ENCODE measurements at places on chromosomes 12 and 14.

DNA sequence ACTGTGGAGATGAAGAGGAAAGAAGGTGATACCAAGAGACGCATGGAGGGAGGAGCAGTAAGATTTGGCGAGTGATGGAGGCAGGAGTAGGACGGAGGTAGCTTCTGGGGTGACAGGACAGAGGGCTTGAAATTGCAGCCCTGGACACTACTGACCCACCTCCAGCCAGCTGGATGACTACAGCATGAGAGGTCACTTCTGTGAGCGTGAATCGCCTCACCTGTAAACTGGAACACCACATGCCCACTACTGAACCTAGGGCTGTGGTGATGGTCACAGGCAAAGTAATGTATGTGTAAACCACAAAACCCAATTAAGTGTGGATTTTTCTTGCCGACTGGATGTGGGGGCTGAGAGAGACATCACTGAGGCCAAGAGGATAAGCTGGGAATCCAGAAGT is 6.6 kb upstream of the KRT4 start:
- no peak for DNase-seq

DNA sequence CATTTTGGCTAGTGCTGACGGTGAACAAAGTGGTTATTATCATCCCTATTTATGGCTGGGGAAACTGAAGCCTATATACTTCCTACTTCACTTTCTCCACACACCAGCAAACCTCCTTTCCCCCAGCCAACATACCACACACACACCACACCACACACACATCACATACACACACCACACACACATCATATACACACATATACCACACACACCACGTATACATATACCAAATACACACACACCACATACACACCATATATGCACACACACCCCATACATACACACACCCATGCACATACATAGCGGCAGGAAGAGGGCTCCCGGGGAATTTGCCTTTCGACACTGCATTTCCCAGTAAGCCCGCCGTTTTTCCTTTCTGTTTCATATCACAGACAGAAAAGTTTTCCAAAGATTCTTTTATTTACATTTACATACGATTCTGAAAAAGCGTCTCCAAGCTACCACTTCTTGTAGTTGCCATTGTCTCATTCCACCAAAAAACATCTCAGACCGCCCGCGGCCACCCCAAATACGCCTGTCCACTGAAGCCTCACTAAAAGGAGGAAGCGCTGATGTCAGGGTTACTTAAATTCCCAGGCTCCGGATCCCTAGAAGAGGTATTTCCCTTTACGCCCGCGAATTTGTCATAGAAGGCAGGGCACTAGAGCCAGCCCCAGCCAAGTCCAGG is 823 bp upstream of the RAB5B start:
- DNase-seq, result no peak

GRCh38 chr12:10889226-10889625 is 5.2 kb upstream of the PRH1 start:
- DNase-seq, result no peak

DNA sequence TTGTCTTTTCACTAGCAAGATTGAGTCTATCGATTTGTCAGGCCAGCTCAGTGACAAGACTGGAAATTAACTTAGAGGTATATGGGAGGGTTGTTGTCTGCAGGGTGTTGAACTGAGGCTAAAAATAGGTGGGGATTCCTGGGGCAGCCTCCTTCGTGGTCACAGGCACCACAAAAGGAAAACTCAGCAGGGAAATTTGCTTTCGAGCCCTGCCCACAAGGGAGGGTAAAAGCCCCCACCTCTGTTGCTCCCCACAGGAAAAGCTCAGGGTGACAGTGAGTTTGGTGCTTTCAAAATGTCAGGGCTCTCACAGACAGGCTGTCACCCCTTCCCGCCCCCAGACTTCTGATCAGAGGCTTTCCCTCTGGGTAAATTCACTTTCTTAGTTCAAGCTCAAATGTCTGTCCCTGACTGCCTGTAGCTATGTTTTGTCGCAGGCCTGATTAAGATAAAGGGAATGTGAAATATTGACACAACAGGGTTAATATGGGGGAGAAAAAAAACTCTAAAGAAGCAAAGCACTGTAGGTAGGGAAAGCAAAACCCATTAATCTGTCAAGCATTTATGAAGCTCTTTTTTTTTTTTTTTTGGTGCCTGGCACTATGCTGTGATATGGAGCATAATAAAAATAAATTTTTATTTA is 11.7 kb upstream of the NFKBIA start:
- DNase-seq, result peak; percentile 75

DNA sequence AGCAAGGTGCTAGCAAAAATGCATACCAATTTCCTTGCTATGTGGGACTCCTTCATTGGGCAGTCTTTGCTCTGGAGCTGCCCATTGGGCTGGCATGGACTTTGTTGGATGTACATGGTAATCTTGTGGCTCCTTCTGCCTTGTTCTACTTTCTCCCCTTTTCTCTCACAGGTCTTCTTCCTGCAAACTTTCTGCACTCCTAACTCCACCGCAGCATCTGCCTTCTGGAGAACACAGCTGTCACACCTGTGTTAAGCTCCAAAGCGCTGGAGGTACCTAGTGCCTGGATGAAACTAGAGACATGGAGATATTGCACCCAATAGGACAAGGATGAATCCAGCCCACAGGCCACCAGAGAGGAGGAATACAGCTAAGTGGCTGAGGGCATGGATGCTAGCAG is 60.7 kb upstream of the CCND2 start:
- DNase-seq, result no peak

DNA sequence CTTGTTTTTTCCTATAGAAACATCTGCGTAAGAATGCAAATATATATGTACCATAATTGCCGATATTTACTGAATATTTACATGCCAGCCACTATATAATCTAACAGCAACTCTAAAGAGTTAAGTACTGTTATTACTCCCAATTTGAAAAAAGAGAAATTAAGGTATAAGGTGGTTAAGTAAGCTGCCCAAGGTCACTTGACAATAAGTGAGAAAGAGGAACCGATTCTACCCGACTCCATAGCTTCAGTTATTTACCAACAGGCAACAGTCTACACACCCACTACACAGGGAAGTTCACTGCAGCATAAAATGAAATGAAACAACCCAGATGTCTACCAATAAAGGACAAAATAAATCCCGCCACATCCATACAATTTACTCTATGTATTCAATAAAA is 1.1 kb downstream of the MIS18BP1 start:
- no peak for DNase-seq

- no peak for DNase-seq
These were observed 84.5 kb upstream of the AMN1 start for GRCh38 chr12:31813305-31813704.

GRCh38 chr12:807041-807735 is 54.8 kb downstream of the WNK1 start:
- no peak for DNase-seq

DNA sequence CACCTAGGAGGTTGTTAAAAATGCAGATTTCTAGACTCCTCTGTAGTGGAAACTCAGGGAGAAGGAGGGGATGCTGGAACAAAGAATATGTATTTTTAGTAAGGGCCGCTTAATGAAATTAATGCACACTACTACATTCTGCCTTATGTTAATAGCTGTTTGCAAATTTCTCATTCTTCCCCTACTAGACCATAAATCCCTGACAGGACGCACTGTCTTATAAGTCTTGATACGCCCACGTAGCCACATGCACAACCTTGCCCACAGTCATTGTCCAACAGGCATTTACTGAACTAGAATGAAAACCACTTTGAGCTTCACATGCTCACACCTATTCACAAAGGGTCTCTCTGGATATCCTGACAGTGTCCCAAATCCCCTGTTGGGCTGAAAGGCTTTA is 10.5 kb downstream of the KRT2 start:
- no peak for DNase-seq

GRCh38 chr14:71855399-71856036 is 76.7 kb upstream of the RGS6 start:
- peak; percentile 44 for DNase-seq

DNA sequence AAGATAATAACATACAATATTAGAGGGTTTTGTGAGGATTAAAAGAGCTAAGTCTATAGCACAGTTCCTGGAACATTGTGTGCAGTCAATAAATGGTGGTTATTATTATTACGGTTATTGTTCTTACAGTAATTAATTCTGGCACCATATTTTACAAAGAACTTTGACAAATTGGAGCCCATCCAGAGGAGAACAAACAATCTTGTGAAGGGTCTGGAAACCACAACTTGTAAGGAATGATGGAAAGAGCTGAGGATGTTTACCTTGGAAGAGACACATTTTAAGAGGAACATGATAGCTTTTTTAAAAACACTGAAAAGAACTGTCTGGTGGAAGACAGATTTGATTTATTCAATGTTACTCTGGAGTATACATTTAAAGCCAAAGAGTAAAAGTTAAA is 150.5 kb upstream of the KRR1 start:
- DNase-seq, result no peak

GRCh38 chr14:105123981-105124765 is 44.4 kb downstream of the JAG2 start:
- DNase-seq, result no peak

GRCh38 chr12:114136631-114137030 is 170.5 kb upstream of the RBM19 start:
- no peak for DNase-seq

- DNase-seq, result no peak
These were observed 236.3 kb upstream of the NAV3 start for GRCh38 chr12:77594366-77594765.

DNA sequence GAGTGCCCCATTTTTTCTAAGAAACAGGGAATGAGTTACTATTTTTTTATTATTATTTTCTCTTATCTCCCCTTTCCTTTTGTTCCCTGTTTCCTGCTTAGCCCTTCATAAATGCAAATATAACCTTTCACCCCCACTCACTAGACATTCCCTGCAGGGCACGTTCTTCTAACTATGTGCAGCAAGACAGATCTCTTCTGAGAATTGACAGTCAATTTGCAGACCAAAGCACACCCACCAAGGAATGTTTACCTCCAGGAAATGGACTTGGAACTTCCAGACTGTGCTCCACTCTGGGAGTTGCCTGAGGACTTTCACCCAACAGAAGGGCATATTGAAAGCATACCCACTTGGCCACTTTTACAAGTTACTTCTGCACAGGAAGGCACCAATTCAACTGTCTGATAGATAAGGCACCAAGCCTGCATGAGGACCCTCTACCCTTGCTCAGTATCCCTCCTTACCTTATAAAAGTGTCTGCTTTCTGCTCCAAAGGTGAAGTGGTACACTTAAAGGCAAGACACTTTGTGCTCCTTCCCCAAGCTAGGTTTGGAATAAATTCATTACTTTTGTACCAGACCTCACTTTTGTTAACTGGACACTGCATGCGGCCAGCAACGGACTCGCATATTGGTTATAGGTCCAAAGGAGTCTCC is 6.5 kb downstream of the TAS2R19 start:
- DNase-seq, result no peak

DNA sequence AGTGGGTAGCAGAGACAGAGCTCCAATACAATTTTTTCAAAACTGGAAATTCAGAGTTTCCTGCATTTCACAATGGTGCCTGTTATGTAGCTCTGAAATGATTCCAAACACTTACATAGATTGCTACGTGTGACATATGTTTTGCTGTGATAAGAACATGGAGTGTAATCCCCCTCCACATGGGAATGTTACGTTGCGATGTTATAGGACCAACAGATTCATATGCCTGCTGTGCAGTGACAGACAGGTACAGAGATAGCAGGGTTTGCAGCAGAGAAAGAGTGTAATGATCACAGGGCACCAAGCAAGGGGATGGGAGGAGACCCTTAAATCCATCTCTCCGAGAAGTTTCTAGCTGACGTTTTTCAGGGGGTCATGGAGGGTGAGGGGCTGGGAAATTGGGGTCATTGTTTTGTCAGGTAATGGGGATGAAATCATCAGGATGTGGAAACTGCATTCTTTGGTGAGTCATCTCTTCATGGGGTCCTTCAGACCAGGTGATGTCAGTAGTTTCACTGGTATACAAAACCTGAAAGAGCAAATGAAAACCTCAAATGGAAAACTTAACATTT is 76.6 kb upstream of the OSBPL8 start:
- DNase-seq, result no peak

- DNase-seq, result no peak
These were observed 4.2 kb downstream of the RDH5 start for GRCh38 chr12:55724226-55724939.

GRCh38 chr12:83141460-83141994 is 454.8 kb downstream of the TMTC2 start:
- DNase-seq, result no peak

- no peak for DNase-seq
These were observed 33.6 kb upstream of the PLEKHA5 start for GRCh38 chr12:19095756-19096480.

DNA sequence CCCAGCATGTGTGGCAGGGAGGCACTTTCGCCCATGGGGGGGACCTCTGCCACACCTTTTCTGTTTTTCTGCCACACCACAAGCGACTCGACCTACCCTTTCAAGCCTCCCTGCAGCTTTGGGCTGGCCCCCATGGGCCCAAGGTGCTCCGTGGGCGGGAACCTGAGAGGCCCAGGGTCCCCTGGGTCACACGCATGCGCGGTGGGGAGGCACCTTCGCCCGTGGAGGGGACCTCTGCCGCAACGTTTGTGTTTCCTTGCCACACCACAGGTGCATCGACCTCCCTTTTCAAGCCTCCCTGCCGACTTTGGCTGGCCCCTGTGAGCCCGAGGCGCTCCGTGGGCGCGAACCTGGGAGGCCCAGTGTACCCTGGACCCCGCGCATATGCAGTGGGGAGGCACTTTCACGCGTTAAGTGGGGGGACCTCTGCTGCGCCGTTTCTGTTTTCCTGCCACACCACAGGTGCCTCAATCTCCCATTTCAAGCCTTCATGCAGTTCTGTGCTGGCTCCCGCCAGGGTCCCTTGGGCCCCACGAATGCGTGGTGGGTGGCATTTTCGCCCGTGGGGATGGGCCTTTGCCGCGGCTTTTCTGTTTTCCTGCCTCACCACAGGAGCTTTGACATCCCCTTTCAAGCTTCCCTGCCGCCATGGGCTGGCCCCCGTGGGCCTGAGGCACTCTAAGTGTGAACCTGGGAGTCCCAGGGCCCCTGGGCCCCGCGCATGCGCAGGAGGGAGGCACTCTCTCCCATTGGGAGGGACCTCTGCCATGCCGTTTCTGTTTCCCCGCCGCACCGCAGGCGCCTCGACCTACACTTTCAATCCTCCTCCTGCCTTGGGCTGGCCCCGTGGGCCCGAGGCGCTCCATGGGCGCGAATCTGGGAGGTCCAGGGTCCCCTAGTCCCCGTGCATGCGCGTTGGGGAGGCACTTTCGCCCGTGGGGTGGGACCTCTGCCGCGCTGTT is 332.2 kb downstream of the ALG10 start:
- no peak for DNase-seq

- no peak for DNase-seq
These were observed 1162.1 kb downstream of the VRK1 start for GRCh38 chr14:97959251-97959650.

GRCh38 chr12:71240946-71241345 is 83.1 kb upstream of the TSPAN8 start:
- no peak for DNase-seq

GRCh38 chr12:10097521-10097920 is 1.3 kb downstream of the CLEC1A start:
- DNase-seq, result no peak

- no peak for DNase-seq
These were observed 13.6 kb downstream of the PEX5 start for GRCh38 chr12:7203109-7203508.

DNA sequence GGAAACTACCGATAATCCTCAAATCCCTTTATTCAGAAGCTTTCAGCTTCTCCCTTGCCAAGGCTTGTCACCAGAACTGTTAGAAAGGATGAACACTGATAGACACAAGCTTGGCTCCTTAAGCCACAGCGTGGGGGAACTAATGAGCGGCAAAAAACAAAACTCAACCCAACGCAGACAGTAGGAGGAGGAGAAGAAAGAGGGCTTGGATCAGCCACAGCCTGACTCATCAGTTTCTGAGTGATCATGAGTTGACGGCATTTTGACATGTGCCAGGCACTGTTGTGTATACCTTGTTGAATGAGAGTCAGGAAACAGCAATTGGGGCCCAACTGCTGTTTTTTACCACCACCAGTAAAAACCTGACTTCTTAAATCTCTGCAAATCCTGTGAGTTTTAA is 23.7 kb downstream of the PLXNC1 start:
- DNase-seq, result no peak

Data from stimulated activated CD4-positive, alpha-beta T cell treated with anti-CD3 and anti-CD28 coated beads, Interleukin-1b, Interleukin-23, amount 100 ng/mL, for 24 hours (primary cell).